CD4-positive, alpha-beta T cell treated with Interleukin-4 for 4 hours (primary cell): ENCODE measurements at places on chromosomes 7 and 10.

GRCh38 chr10:95861386-95861785 lies 46.4 kb upstream of the CC2D2B start:
- DNase-seq = no peak

DNA sequence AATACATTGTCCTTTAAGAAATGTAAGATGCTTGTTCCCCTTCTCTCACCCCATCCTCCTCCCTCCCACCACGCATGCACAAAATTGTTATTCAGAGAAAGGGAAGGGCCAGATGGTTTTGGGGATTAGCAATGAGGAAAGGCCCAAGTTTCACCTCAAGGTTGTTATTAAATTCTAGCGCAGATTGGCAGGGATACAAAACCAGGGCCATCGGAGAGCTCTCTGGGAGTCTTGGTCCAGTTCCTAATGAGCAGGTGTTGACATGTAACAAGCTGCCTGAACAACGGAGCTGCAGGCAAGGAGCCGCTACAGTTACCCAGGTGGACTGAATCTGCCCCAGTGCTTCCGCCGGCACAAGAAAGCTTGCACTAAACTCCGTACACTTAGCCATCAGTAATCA lies 9.7 kb upstream of the ANK3 start:
- DNase-seq = no peak

GRCh38 chr10:33484787-33485186 lies 150.3 kb upstream of the NRP1 start:
- DNase-seq = no peak

DNA sequence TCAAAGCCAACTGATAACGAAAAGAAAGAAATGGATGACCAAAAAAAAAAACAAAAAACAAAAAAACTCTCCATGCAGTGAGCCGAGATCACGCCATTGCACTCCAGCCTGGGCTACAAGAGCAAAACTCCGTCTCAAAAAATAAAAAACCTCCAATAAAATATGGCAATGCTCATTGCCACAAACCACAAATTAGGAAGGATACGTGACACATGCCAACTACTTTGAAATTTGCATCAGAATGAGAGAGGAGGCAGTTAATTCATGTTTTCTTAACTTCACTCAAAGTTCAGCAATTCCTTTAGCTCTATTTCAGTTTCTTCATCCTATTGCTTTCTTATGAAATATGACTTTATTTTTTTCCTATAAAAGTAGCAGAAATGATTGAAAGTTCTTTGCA lies 398.1 kb upstream of the C7orf33 start:
- DNase-seq = no peak

GRCh38 chr7:140966561-140967233 lies 42.0 kb upstream of the BRAF start:
- DNase-seq = no peak

- DNase-seq = no peak
These were observed 346.4 kb downstream of the PCLO start for GRCh38 chr7:82816272-82816671.

DNA sequence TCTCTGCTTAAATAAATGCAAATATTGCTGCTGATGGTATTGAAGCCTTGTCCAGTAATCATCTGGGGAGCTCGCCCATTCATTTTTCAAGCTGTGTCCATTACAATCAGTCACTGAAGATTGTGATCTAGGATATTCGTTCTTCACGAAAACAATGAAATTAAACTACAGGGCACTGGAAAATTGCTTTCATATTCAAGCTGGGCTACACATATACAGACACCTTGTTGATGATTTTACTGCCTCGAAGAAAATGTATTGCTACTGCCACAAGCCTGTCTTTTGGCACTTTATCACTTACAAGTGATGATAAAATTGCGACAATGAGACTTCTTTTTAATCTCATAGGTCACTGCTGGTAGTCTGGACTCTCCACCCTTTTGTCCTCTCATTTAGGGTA lies 100.0 kb upstream of the MINDY3 start:
- no peak for DNase-seq

GRCh38 chr7:16559497-16560179 lies 33.0 kb downstream of the LRRC72 start:
- no peak for DNase-seq

GRCh38 chr7:80374321-80374720 lies 137.5 kb downstream of the GNAT3 start:
- no peak for DNase-seq
